ENCODE measurements at places on chromosomes 11 and 22.

DNA sequence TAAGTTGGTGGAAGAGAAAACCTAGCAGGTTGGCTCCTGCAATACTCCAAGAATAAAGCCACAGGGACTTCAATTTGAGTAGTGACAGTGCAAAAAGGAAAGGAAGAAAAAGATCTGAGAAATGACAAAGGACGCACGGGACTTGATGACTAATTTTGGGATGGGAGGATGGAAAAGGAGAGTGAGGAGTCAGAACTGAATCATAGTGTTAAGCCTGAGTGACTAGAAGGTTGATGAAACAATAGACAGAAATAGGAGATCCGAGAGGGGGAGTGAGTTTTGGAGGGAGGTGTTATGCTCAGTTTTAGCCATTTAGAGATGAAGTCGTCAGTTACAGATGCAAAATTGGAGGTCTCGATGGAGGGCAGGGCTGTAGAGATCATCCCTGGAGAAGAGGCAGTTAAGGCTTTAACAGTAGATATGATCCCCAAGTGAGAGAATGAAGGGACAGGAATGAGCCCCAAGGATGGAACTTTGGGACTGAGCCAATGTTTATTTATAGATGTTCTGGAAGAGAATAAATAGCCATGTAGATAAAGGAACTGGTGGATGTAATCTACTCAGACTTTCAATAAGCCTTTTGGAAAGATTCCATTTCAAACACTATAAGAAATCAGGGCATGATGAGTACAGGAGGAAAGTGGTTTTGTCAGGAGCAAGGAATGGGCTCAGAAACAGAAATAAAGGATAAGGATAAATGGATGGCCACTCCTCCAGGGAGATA, 108.9 kb upstream of the NCAM1 start:
- no peak for DNase-seq

DNA sequence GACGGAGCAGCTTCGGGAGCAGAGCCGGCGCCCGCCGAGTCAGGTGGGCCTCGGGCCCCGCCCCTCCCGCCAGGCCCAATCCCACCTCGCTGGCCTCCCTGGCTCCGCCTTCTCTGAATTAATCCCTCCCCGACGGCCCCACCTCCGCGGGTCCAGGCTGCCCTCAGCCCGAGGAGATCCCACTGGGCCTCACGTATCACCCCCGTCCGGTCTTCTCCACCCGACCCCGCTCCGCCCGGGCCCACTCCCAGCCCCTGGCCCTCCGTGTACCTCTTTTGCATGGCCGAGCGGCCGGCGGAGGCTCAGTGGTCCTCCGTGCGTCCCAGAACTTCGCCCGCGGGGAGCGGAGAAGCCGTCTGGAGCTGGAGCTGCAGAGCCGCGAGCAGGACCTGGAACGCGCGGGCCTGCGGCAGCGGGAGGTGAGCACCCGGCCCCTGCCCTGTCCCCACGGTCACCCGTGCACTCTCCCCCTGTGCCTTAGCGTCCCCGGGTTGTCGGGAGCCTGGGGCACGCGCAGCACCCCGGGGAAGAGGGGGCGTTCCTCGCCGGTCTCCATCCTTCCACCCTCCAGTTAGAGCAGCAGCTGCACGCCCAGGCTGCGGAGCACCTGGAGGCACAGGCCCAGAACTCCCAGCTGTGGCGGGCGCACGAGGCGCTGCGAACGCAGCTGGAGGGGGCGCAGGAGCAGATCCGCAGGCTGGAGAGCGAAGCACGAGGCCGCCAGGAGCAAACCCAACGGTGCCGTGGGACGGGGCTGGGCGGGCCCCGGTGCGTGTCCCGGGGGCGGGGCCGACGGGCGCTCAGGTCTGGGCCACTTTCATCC, 2.2 kb upstream of the CD151 start:
- DNase-seq = peak; percentile 41

GRCh38 chr11:104704146-104704830, 194.0 kb downstream of the CASP12 start:
- DNase-seq = no peak

- no peak for DNase-seq
Measured at GRCh38 chr11:32575070-32575469, 8.6 kb upstream of the EIF3M start.

- DNase-seq = no peak
Measured at GRCh38 chr11:116331381-116331780, 441.4 kb downstream of the BUD13 start.

DNA sequence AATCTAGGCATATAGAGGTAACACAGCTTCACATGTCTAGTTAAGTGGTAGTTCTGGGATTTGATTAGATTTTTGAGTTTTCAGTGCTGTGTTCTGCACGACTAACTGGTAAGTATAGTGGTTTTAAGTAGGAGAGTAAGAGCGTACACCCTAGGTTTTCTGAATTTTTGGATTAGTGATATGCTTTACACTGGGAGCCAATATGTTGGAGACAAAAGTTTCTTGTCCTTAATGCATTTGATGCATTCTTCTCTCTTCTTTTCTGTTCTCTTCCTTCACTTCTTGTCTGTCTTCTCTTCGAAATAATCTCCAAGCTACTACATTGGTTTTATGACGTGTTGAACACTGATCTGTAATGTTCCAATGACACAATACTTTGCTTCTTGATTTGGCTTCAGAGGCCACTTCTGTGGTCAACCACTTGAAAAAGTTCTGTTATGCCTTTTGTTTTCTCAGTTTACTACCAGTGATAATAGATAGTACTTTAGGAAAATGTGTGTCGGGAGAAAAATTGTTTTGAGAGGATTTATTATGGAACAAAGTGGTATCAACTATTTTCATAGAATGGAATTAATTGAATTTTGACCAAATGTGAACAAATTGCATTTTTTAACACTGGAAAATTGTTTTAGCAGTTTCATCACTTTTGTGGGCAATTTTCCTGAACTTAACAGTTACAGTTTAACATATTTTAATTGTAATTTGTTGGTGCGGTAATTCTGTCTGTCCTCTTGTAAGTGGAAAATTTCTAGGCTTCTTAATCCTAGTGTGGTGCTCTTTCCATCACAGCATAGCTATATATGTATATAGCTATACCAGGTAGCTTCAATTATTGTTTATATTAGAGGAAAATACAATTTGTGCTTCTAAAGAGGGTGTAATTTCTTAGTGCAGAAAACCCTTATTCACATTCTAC, 2.6 kb downstream of the PDE3B start:
- DNase-seq = no peak

DNA sequence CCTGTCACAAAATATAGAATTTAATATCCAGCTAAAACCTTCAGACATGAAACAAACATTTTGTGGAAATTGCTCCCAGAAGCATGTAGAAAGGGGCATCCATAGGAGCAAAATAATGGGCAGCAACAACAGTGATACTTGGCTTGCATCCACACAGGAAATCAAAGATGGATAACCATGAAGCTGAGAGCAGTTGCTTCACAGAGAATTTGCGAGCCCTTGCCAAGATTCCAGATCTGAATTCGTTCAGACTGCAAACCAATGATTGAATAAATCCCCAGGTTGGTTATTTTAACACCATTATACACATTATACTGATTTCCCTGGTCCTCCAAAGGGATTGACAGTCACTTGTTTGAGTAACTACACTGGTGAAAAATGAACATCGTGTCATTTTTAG, 15.6 kb upstream of the OR51L1 start:
- DNase-seq = no peak

DNA sequence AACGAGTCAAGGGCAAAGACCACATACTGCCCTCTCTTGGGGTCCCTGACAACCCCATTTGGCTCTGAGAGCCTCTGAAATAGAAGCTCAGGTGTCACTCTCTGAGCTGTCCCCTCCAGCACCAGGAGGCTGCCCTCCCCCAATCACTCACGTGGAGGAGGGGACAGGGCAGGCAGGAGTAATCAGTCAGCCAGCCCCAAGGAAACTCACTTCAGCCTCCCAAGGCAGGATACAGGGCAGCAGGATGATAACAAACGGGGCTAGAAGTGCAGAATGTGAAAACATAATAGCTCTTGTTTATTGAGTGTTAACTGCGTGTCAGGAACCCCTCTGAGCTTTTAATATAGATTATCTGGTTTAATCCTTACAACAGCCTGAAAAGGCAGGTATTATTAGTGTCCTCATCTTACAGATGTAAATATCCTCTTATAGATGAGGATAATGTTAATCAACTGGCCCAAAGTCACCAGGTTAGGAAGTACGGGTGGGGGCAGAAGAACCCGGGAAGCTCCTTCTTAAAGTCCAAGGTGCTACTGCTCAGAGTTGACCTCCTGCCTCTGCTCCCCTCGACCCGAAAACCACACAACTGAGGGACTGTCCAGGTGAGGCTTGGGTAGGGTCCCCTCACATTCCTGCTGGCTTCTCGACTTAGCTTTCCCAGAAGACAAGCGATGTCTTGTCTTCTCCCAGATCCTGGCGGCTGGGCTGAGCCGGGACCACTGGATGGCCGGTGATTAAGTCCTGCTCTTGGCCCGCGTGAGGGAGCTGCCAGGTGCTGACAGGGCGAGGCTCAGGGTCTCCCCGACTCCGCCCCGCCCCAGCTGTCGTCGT, 2.7 kb downstream of the CHRM4 start:
- no peak for DNase-seq

GRCh38 chr11:77472991-77473800, 698 bp downstream of the PAK1 start:
- peak; percentile 54 for DNase-seq

GRCh38 chr11:114977651-114978050, 299.3 kb downstream of the NXPE2 start:
- DNase-seq = no peak

GRCh38 chr11:126153972-126154371, 57.5 kb downstream of the RPUSD4 start:
- no peak for DNase-seq

DNA sequence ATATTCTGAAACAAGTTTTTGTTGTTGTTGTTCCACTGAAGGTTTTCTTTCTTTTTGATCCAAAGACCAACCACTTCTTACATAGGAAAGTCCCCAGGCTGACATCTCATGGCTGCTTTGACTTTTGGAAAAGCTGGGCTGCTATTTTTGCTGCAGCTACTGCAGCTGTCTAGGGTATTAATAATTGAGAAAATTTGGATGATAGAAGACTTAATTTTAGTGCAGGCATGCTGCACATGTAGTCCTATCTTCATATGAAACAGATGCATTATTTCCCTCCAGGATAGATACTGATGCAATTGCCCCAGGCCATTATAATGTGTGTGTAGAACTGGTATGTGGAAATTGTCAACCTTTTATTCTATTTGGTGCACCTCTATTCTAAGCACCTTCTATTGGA, 131.4 kb downstream of the NAV2 start:
- no peak for DNase-seq

DNA sequence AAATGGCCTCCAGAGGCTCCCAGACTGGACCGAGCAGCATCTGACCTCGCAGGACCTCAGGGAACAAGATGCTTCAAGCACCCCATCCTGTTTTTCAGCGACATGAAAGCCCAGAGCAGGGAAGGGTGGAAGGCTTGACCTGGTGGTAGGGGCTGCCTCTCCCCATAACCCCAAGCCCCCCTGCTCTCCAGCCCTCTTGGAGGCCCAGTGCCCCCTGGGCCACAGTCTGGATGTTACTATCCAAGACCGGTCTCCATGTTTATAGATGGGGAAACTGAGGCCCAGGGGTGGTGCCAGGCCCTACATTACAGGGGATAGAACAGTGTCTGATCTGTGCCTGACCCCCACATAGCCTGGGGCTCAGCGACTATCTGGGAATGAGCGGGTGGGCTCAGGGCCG, 7.0 kb downstream of the FGF3 start:
- DNase-seq = no peak

DNA sequence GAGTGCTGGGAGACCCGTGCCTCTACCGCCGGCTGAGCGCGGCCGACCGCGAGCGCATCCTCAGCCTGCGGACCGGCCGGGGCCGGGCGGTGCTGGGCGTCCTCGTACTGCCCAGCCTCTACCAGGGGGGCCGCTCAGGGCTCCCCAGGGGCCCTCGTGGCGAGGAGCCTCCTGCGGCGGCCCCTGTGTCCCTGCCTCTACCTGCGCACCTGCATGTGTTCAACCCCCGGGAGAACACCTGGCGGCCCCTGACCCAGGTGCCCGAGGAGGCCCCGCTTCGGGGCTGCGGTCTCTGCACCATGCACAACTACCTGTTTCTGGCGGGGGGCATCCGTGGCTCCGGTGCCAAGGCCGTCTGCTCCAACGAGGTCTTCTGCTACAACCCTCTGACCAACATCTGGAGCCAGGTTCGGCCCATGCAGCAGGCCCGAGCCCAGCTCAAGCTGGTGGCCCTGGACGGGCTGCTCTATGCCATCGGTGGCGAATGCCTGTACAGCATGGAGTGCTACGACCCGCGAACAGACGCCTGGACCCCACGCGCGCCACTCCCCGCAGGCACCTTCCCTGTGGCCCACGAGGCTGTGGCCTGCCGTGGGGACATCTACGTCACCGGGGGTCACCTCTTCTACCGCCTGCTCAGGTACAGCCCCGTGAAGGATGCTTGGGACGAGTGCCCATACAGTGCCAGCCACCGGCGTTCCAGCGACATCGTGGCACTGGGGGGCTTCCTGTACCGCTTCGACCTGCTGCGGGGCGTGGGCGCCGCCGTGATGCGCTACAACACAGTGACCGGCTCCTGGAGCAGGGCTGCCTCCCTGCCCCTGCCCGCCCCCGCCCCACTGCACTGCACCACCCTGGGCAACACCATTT, 3.5 kb downstream of the KLHDC7B start:
- DNase-seq = no peak

- peak; percentile 44 for DNase-seq
Measured at GRCh38 chr11:105000797-105001196, 22.2 kb downstream of the CASP5 start.

DNA sequence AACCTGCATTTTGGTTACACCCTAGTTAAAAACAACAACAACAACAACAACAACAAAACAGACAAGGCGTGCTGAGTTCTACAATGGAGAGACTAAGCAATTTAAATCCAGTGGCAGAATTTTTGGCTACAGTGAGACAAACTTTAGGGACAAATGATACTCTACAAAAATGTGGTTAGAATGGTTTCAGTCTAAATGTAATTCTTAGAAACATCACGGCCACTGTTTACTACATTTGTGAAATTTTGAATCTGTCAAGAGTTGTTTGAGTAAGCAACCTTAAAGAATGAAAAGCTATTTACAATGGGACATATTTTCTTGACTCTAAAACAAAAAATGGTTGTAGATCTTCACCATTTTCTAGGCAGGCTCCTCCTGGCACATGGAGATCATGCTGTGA, 259.4 kb downstream of the SWAP70 start:
- no peak for DNase-seq

DNA sequence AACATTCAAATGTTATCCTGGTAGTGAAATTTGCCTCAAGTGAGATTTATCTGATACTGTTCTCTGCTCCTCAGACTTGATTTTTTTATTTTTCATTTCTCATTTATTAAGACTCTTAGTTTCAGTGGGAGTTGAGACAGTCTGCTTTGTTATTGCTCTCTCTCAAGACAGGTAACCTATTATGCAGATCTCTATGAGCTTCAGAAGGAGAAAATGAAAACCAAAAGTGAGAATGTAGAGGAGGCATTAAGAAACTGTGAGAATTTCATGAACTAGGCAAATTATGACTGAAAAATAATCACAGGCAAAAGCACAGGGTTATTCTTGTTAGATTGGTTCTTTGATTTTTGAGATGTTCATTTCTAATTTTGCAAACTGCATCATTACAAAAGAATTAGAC, 290.0 kb upstream of the CHORDC1 start:
- no peak for DNase-seq

GRCh38 chr22:46798366-46799350, 36.2 kb downstream of the TBC1D22A start:
- DNase-seq = peak; percentile 56
